NCI-H187 (cell line): ENCODE measurements at places on chromosomes 3 and 15.

GRCh38 chr3:71680603-71681002 lies 44.6 kb downstream of the EIF4E3 start:
- DNase-seq: no peak

DNA sequence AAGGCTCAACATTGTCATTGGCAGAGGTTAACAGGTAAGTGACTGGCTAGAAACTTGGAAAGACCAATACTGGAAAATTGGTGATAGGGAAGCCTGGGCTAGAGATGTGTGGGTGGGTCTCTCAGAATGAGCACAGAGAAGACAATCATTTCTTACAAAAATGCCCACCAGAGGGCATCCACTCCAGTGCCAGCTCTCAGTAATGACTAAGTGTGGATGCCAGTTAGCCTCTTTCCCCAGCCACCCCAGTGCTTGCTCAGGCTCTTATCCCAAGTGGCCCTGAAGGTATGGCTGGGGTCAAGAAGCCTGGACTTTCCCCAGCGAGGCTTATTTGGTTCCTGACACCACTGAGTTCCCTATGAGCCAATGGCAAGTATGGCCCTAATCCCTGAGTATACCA lies 115.9 kb upstream of the ST8SIA2 start:
- DNase-seq: no peak

- DNase-seq: no peak
Measured at GRCh38 chr3:30458376-30459171, 147.8 kb upstream of the TGFBR2 start.

- no peak for DNase-seq
Measured at GRCh38 chr15:66210684-66211083, 42.9 kb downstream of the MEGF11 start.

GRCh38 chr15:100120111-100120510 lies 221.7 kb downstream of the ADAMTS17 start:
- DNase-seq: no peak

- DNase-seq: no peak
Measured at GRCh38 chr3:122898298-122898697, 103.4 kb downstream of the SLC49A4 start.

DNA sequence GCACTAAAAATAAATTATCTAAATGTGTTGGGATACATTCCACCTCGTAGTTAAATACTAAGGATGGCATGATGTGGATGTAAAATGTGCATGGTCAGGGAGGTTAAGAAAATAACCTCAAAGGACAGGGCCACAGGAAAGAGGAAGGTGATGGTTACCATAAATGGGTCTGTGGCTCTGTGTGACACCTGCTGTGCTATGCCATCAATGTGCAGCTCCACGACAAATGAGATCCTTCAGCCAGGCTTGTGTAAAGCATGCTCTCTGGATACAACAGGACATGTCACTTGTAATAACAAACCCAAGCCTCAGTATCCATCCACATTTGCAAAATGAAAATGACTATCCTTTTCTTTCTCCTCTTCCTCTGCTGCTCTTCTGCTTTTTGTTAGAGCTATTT lies 456.7 kb upstream of the RASGRP1 start:
- DNase-seq: no peak

- no peak for DNase-seq
Measured at GRCh38 chr3:31880020-31880419, 101.0 kb downstream of the OSBPL10 start.
